ENCODE measurements at places on chromosomes 5 and 9.

DNA sequence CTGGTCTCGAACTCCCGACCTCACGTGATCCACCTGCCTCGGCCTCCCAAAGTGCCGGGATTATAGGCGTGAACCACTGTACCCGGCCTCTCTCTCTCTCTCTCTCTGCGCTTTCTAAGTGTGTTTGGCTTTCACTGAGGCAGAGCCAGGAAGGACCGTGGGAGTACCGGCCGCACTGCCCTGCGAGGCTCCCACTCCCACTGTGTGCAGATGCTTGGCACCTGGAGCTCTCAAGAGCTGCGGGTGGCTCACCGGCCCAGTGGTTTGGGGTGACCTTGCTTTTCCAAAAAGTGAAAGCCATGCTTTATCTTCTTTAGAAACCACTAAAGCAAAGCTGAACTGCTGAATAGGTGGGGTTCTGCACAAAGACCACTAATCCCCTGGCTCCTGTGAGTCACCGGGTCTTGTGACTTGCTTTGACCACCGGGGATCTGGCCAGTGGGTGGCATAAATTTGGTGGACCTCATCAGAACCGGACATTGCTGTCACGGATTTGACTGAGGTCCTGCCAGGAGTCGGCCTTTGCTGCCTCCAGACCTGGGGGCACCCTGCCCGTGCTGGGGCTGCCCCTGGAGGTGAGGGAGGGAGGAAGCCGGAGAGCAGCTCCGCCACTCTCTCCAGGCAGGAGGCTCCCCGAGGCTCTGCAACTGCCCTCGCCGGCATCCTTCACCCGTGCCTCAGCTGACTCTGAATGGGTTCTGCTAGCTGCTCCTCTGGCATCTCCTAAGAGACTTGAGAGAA, 228.9 kb downstream of the FANCC start:
- no peak for DNase-seq

DNA sequence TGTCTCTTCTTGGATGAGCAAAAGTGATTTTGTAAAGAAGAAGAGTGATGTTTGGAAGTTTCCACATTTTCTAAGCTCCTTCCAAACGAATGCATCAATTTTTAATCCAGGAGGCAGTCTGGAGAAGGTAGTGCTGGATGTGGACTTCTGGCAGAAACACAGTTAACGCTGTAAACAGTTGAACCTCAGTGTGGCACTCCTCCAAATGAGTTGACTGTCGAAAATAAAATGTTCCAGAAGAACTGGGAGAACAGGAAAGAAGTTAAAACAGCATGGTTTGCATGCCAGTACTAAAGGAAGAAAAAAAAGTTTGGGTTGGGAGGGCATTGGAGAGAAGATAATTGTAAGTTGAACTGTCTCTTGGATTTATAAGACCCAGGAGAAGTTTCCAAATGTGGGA, 6.5 kb downstream of the ZNF462 start:
- no peak for DNase-seq

GRCh38 chr5:38905516-38905915, 59.7 kb downstream of the OSMR start:
- no peak for DNase-seq

- DNase-seq: no peak
Measured at GRCh38 chr5:5407924-5408323, 14.6 kb upstream of the ICE1 start.

DNA sequence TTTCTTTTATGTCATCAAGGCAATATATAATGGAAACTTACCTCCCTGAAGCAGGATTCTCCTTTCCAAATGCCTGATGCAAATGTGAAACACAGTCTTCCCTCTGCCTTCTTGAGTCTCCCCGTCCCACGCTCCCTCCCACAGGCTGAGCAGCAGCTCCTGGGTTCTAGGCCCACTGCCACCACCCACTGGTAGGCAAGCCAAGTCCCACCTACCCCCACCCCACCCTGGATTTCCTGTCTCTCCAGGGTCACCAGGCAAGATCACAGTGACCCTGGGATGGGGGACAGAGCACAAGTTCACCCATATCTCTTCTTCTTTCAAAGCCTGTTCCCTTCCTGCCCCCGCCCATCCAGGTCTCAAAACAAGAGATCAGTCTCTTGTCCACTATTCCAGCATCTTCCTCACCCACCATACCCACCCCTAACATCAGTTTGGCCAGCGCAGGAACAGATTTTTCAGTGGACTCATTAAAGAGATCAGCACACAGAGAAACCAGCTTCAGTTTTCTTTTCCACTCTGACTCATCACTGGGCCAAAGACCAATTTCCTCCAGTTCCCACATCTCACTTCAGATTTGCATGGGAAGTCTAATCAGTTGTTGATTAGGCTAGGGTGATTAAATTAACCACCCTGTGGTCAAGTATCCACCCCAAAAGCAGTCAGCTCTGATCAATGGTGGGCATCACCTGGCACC, 151.5 kb downstream of the ACTL7B start:
- no peak for DNase-seq

All from left renal cortex interstitium (tissue), 4 donors.